ENCODE measurements at places on chromosomes 11 and 22. TPM values are rescaled to one million over a fixed set of nuclear protein-coding genes. Genes with fewer than 3 reads are reported as not detected.

Gene MMP12
- not detected for total RNA-seq

Gene TSPAN32
- total RNA-seq, result not detected

Gene FAM180B
- total RNA-seq, result not detected

Gene APOA4
- not detected for total RNA-seq

Gene CD248
- total RNA-seq, result not detected

Gene GAL3ST3
- not detected for total RNA-seq

Gene RTN4R
- 12.4 TPM for total RNA-seq

Data from A549 treated with Mapracorat at 1 μM for 4 hours (cell line).